GM12865 (cell line): ENCODE measurements at places on chromosomes 2 and 18.

DNA sequence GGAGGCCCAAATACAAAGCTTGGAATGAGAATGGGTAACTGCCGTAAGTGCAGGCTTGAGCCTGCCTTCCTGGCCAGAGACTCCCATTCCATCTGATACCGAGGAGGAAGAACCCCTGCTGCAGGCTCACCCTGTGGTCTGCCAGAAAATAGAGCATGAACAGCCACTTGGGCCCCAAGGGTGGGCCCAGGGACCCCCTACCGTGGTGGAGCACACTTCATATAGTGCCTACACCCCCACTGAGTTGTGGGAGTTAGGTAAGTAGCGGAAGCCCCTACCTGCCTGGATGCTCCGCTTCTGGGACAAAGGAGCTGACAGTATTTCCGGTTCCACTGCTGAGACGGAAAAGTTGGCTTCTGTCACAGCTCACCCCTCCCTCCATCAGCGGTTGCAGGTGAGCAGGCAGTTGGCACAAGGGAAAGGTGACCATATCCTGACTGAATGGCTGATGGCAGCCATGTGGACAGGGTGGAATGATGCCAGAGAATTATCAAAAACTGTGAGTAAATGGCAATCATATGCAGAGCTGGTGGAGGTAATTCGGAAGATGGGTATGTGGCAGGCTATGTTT, 11.5 kb upstream of the C2orf42 start:
- DNase-seq: no peak

DNA sequence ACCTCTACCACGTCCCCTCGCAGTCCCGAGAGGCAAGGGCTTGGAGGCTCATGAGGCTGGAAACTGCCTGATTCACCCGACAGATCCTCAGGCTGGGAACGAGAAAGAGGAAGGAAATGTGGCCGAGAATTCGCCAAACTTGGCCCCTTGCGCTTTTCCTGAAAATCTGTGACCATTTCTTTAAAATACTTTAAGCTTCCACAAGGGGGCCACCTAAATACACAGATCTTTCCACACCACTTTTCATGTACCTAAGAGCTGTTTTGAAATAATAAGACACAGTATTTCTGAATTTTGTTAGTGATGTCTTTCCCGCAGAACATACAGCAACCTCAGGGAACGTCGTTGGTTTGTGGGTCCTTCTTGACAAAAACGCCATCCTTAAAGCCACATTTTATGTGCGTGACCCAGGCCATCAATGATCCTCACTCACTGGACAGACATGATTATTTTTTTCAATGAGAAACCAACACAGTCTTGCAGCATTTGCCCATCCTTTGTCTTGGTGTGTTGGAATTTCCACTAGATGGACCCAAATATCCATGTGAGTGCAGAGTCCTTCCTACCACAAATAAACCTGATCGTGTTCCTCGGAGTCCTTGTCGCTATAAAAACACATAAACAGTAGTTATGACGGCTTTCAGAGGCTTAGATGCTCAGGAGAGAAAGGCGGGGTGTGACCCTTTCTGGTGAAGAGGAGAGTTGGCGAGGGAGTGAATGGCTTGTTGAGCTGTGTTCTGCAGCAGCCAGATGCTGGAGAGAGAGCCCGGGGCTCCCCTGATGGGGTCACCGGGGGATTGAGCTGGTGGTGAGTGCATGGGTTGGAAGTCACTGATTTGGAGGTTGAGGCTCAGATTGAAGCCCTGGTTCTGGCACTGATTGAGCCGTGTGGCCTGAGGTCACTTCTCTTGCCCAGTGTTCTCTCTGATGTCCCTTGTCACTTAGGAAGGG, 25.0 kb downstream of the DCDC2C start:
- peak; percentile 35 for DNase-seq

- no peak for DNase-seq
These were observed 291.2 kb downstream of the NEDD4L start for GRCh38 chr18:58335223-58335622.

GRCh38 chr2:28454016-28454930, 41.6 kb upstream of the PLB1 start:
- no peak for DNase-seq

DNA sequence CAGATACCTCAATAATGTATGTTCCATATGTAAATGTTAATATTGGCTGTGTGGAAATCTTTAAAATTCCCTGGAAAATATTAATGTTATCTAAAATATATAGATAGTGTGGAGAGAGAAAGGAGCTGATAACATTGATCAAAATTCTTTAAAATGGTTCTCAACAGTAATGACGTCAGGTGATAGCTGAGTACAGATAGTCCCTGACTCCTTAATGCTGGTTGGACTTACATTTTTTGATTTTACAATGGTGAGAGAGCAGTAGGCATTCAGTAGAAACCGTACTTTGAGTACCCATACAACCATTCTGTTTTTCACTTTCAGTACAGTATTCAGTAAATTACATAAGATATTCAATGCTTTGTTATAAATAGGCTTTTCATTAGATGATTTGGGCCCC, 146.6 kb downstream of the GALNT3 start:
- no peak for DNase-seq

- no peak for DNase-seq
These were observed 21.5 kb downstream of the RPL37A start for GRCh38 chr2:216520112-216520511.

- no peak for DNase-seq
These were observed 558.7 kb upstream of the TNP1 start for GRCh38 chr2:217418544-217418943.

DNA sequence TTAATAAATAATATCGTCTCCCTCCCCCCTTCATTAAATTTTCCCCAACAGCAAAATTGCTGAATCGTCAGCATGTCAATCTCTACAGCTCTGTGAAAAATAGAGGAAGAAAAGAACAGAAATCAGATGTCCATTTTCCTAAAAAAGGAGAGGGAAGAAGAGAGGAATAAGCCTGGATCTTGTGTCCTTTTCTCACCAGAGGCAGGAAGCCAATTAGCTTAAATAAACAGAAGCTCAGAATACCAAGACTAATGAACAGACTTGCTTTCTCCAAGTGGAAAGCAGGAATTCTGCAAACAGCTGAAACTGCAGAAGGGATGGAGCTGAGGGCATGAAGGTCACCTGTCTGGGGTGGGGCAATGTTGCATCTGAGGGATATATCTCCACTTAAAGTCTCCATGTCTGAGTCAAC, 265.7 kb downstream of the CCDC85A start:
- no peak for DNase-seq

DNA sequence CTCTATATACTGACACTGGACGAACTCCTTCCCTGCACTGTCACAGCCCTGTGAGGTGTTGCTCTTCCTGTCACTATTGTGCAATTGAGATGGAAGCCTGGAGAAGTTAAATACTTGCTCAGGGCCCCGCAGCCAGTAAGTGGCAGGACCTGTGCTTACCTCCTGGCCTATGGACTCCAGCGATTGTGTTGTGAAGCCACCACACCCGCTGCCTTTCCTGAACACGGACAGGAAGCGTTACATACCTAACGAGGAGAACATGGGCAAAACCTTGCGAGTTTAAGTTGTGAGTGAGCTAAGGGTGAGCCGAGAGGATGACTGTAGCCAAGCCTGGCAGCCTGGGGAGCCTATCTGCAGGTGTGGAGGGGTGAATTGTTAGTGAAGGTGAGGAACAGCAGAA, 26.1 kb downstream of the RAB31 start:
- DNase-seq: no peak

- DNase-seq: peak; percentile 66
These were observed 330.2 kb upstream of the FANCL start for GRCh38 chr2:58571181-58571852.

- no peak for DNase-seq
These were observed 409.3 kb upstream of the MMADHC start for GRCh38 chr2:149996901-149997300.

- no peak for DNase-seq
These were observed 150.9 kb downstream of the ACTR3 start for GRCh38 chr2:114040826-114041225.
